ENCODE measurements at places on chromosomes 7 and 10.

DNA sequence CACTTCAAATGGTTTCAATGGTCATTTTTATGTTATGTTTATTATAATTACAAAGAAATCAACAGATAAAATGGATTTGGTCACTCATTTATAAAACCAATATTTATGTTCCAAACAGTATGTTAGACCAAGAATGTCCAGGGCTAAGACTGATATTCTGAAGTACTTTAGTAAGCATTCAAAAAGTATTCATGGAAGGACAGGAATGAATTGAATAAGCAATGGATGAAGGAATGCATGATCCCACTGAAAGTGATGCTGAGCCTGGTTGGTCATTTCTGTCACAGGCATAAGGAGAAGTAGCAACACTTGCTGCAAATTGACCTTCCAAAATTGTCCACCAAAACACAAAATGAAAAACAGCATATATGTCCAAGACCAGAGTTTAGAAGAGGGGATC, 189.0 kb upstream of the CELF2 start:
- no peak for DNase-seq

DNA sequence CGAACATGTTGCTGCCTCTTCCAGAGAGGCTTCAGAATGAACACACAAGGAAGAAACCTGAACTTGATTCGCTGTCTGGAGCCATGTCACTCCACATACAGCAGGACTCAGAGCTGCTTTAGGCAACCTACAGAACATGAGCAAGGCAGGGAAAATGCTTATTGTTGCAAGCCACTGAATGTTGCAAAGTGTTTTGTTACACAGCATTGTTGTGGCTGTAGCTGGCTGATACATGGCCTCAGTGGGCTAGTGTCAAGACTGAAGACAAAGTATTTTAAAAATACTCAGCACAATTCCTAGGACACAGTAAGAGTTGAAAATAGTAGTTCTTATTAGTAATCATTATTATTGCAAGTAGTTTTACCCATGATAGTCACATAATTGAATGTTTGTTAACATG, 3.1 kb upstream of the CHST15 start:
- DNase-seq = no peak

GRCh38 chr10:81920213-81920829, 45.3 kb downstream of the NRG3 start:
- no peak for DNase-seq

GRCh38 chr7:84658286-84658685, 463.7 kb upstream of the SEMA3A start:
- no peak for DNase-seq

DNA sequence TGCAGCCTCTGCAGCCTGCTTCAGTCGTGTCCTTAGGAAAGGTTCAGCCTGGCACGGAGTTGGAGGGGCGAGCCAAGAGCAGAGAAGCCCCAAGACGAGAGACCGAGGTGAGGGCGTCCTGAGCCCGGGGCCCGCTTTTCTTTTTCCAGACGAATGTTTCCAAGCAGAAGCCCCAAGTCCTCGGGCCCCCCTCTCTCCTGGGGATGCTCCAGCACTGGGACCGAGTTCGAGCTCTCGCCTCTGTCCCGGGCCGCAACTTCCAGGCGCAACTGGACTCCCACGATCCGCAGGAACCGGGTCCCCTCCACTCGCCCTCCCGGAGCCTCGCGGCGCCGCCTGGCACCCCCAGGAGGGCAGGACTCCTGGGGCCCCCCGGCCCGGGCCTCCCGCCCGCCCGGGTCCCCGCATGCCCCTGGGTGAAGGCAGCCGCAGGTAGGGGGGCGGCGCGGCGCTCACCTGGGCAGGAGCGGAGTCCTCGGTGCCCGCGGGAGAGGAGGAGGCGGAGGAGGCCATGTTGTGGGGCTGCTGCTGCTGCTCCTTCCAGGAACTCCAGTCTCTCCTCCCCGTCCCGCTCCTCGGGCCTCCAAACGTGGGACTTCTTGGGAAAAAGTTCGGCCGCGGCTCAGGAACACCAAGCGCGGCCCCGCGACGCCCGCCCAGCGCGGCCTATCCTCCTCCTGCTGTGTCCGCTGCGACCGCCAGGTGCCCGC, 45.3 kb upstream of the CDK1 start:
- no peak for DNase-seq

GRCh38 chr10:1454428-1454827, 282.9 kb downstream of the ADARB2 start:
- DNase-seq = no peak

DNA sequence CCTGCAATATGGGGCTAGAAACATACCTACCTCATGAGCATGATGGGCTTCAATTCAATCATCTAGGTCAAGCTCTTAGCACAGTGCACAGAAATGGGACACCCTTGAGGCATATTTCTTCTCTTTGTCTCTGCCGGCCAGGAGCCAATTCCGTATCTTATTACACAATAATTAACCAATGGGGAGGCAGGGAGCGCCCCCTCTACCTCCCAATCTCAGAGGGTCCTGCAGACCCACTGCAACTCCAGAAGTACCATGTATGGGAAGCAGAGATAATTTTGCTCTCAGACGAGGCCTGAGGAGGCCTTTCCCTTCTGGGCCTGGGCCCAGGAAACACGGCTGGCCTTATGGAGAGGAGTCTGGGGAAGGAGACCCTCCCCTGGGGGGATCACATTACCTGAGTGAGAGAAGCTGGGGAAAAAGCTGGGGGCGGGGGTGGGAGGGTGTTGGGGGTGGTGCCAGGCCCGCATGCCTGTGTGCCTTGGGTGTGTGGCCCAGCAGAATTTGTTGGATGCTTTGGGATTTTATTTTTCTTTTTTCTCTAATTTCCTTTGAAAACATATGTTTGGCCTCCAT, 155.5 kb downstream of the UBE2H start:
- DNase-seq = no peak

DNA sequence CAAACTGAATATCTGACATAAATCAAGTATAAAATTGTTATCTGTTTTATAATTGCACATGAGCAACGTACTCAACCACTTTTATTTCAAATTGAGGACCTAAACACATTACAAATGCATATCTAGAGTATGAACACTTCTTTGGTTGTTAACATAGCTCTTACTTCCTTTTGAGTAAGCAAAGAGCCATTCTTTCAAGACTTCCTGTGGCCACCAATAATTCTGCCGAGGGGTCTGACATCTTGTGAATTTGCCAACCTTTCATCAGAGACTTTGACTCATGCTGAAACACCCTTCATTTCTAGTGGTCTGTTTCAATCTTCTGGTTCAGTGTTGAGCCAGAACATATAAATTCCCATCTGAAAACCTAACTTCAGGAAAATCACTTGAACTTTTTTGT, 59.4 kb downstream of the CDK14 start:
- DNase-seq = no peak

GRCh38 chr10:14613588-14613920, 161.1 kb downstream of the FAM107B start:
- DNase-seq = no peak

DNA sequence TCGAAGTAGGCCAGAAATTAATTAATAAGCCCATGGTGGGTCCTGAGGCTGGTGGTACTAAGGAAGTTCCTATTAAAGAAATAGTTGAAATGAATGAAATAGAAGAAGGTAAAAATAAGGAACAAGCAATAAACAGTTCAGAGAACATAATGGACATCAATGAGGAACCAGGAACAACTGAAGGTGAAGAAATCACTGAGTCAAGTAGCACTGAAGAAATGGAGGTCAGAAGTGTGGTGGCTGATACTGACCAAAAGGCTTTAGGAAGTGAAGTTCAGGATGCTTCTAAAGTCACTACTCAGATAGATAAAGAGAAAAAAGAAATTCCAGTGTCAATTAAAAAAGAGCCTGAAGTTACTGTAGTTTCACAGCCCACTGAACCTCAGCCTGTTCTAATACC, 36.0 kb downstream of the SLK start:
- no peak for DNase-seq

- DNase-seq = peak; percentile 31
Measured at GRCh38 chr7:50393547-50394252, 56.5 kb downstream of the FIGNL1 start.

GRCh38 chr10:4338768-4339167, 487.2 kb upstream of the AKR1E2 start:
- no peak for DNase-seq

DNA sequence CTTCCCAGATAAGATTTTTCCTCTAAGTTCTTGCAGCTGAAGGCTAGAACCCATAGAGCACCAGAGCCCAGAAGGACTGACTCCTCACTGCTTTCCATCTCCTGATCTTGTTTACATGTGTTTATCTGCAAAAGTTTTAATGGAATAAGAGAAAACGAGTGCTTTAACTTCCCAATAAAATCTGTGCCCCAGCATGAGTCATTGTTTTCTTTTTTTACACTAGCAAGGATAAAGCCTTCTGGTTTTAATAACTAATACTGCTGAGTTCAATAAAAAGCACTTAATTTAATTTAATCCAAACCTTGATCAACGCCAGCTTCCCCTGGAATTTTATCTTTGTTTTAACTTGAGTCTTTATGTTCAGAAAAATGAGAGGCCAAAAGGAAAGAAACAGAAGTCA, 227.6 kb downstream of the HPSE2 start:
- no peak for DNase-seq

DNA sequence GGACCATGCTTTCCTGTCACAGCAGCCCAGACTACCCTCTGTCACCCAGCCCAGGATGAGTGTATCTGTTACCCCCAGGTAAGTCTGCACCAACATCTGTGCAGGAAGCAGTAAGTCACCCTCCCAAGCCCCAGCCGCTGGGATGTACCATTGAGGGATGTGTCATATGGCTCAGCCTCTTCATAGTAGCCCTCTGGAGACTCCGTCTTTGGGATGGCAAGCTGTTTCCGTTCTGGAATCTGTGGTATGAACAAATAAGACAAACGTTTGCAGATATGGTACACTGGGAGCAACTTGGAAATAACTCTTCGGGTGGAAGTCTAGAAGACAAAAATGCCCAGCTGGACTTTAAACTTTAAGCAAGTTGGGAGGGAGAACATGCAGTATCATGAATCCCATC, 81.3 kb downstream of the AFAP1L2 start:
- DNase-seq = no peak

DNA sequence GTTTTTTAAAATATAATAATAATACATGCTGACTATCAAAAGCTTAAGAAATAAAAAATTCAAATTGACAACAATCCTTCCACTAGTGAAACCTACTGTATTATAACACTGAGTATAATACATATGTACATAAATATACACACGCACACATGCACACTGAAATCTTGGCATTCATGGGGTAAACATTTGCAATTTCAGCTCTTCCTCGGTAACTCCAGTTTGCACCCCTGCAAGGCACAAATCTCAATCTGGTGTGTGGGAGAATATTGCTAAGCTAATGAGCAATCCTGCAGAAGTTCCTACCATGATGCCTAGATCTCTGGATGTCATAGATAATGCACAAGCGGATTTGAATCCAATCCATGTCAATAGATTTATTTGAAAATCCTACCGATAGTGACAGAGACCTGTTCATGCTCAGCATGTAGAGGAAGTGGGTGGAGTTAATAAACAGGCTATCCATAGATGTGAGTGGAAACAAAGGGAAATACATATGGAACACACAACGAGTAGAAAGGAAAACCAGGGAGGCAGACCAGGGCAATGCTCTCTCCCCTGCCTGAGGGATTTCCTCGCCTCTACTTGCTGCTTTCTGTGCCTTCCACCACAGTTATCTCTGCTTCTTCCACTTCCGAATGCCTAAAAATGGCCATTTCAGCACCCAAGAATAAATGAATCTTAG, 38.1 kb upstream of the LANCL2 start:
- no peak for DNase-seq

DNA sequence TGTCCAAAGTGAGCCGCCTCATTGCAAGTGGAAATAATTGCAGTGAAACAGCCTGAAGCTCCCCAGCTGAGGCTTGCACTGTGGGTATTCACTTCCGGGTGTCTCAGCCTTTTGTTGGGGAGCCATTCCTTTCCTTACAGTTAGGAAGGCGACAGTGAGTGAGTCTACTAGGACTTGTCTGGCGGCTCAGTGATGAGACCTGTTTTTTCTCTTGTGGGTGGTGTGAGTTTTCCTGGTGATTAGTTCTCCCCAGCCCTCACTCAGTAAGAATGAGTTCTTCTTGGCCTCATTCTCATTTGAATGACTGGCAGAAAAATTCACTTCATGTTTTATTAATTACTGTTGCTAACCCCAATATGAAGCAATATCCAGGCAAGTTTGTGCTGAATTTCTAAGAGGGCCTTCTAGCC, 2.6 kb downstream of the PGAM1 start:
- DNase-seq = no peak

GRCh38 chr7:13057462-13058200, 370.2 kb downstream of the ARL4A start:
- DNase-seq = no peak

- no peak for DNase-seq
Measured at GRCh38 chr10:33418301-33418700, 83.8 kb upstream of the NRP1 start.

GRCh38 chr7:28942168-28942567, 16.0 kb downstream of the TRIL start:
- DNase-seq = no peak

- DNase-seq = no peak
Measured at GRCh38 chr7:134056816-134057215, 70.3 kb upstream of the LRGUK start.

DNA sequence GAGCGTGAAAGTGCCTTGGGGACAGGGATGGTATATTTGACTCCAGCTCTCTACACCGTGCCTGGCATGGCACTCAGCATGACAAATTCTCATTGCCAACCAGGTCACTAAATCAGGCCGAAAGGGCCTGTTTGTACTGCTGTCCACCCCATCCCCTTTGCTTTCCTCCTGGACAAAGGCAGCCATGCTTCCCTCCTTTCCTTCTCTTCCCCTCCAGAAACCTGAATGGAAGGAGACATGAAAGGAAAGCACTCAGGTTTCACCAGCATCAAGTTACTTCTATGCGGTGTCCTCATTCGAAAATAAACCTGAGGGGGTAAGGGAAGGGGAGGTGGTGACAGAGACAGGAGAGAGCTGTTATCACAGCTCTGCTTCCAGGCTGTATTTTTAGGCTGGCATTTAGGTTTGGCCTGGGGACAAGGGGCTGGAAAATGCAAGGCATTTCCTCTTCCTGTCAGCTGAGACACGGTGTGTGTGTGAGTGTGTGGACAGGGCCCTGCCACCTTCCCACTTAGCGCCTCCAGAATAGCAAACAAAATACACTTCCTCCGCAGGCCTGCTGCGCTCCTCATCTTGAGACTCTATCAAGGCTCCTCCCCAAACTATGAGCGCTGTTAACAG, 79.9 kb upstream of the COL13A1 start:
- no peak for DNase-seq

- DNase-seq = no peak
Measured at GRCh38 chr10:33115738-33116719, 158.0 kb upstream of the ITGB1 start.

GRCh38 chr10:95275726-95276366, 15.0 kb downstream of the PDLIM1 start:
- DNase-seq = no peak

- no peak for DNase-seq
Measured at GRCh38 chr7:111672901-111673300, 110.6 kb upstream of the IMMP2L start.

DNA sequence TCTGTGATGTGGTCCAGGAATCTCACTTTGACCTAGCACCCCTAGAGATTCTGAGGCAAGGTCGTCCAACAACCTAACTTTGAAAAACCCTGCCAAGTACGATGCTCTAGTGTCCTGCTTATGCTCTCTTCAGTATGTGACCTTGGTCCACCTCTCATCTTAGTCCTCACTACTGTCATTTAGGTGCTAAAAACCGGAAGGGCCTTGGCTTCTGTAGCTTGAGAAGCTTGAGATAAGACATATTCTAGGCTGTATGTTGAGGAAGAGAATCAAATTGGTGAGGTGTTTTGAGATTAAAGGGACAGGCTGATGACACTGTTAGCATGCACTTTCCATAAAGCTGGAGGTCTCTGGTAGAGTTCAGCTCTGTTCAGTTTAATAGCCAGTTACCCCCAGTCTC, 57.0 kb upstream of the MTPN start:
- no peak for DNase-seq
